ENCODE measurements at places on chromosomes 7 and 10.

DNA sequence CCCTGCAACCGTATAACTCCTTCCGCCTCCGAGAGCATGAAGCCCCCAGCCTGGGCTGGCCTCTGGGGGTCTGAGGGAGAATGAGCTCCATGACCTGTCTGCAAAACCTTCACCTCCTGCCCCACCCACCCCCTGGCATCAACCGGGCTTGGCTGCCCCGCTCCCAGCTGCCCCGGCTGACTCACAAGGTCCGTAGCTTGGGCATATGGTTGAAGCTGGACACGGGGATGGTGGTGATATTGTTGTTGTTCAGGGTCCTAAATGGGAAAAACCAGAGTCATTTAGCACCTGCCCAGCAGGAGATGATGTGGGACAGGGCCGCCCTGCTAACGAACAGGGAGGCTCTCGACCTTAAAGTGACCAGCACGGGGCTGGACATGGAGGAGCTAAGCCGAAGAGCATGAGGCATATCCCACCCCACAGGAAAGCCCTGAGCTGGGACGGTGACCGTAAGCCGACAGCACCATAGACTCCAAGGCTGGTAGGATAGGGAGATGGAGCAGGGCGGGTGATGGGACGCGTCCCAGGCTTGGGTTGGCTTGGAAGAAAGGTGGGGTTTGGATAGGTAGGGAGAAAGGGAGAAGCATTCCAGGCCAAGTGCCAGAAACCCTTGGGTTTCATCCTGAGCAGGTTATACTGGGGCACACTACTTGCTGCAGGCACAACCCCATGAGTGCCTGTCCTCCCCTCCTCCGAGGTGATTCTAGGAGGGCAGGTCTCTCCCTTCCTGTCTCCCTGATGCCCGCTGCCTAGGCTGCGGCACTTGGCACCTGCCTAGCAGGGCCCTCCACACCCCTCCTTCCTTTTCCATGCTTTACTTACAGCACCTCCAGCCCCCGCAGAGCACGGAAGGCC, 121.5 kb downstream of the SLIT1 start:
- DNase-seq, result no peak

GRCh38 chr10:86520871-86521677, 518 bp downstream of the WAPL start:
- peak; percentile 70 for DNase-seq

DNA sequence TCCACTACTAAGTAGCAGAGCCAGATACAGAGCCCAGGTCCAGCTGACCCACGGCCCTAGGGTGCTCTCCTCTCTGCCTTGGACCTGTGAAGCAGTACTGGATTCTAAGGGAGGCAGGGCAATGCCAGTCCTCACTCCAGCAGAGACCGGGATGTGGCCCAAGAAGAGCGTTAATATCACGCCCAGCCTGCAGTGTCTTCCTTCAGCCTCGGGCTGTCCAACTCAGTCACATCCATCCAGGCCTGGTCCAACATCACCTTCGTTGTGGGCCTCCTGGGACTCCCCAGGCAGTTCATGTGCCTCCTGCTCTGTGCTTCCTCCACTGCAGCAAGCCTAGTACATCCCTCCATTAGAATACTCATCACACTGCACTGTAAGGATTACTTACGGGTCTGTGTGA, 114.5 kb downstream of the GRID1 start:
- DNase-seq, result no peak

DNA sequence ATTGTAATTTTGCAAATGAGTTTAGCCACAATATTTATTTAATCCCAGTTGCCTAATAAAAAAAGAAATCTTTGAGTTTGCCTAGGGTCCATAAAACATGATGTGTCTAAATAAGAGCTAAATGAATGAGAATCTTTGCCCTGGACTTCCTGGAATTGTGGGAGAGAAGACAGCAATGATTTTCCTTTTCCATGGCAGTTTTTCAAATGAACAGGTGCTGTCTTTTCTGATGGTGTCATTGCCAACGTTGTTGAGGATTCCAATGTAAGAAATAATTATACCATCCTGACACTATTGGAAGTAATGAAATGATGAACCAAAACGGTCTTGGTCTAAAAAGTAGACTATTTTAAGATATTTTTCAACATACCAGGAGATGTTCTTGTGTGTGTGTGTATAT, 984.7 kb upstream of the CELF2 start:
- no peak for DNase-seq

DNA sequence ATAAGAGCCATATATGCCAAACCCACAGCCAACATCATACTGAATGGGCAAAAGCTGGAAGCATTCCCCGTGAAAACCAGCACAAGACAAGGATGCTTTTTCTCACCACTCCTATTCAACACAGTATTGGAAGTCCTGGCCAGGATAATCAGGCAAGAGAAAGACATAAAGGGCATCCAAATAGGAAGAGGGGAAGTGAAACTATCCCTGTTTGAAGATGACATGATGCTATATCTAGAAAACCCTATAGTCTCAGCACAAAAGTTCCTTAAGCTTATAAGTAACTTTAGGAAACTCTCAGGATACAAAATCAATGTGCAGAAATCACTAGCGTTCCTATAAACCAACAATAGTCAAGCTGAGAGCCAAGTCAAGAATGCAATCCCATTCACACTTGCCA, 23.8 kb upstream of the STARD3NL start:
- no peak for DNase-seq

- DNase-seq, result peak; percentile 23
These were observed 75.5 kb downstream of the NRP1 start for GRCh38 chr10:33258967-33259366.

DNA sequence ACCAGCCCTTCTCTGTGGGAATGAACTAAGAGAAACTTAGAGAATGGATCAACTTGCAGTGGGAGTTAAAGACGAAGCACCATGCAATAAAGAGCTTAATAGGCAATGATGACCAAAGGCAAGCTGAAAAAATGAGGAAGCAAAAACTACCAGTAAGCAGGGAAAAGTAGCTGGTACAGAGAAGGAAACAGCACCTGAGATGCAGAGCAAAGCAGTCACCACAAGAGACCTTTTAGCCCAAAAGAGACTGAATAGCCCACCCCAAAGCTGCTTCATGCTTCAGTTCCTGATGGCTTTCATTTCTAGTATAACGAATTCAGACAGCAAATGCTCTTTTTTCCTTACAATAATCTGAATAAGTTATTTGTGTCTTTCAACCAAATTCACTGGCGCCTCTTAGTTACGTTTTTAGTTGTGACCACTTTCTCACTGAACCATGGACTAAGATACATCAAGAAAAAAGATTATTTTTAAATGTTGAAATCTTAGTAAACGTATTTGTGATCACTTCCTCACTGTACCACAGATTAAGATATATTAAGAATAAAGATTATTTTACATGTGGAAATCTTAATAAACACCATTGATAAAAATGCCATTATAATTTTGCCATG, 76.0 kb downstream of the USP6NL start:
- no peak for DNase-seq

DNA sequence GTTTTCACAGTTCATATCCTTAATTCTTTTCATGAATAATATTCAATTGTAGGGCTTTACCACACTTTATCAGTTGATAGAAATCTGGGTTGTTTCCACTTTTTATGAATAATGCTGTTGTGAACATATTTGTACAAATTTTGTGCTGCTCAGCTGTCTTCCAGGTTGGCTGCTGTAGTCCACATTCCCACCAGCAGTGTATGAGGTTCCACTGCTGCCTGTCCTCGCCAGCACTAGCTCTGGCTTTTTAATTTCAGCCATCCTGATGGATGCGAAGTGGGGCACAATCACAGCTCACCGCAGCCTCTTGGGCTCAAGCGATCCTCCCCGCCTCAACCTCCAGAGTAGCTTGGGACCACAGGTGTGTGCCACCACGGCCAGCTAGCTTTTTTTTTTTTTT, 32.8 kb downstream of the NUDT5 start:
- DNase-seq, result no peak
